ENCODE measurements at places on chromosomes 13 and 19.
A peak's percentile ranks its signal among the peaks of the same experiment; 100 is the strongest.

- no peak for DNase-seq
These were observed 76.0 kb downstream of the CAB39L start for GRCh38 chr13:49367640-49368422.

DNA sequence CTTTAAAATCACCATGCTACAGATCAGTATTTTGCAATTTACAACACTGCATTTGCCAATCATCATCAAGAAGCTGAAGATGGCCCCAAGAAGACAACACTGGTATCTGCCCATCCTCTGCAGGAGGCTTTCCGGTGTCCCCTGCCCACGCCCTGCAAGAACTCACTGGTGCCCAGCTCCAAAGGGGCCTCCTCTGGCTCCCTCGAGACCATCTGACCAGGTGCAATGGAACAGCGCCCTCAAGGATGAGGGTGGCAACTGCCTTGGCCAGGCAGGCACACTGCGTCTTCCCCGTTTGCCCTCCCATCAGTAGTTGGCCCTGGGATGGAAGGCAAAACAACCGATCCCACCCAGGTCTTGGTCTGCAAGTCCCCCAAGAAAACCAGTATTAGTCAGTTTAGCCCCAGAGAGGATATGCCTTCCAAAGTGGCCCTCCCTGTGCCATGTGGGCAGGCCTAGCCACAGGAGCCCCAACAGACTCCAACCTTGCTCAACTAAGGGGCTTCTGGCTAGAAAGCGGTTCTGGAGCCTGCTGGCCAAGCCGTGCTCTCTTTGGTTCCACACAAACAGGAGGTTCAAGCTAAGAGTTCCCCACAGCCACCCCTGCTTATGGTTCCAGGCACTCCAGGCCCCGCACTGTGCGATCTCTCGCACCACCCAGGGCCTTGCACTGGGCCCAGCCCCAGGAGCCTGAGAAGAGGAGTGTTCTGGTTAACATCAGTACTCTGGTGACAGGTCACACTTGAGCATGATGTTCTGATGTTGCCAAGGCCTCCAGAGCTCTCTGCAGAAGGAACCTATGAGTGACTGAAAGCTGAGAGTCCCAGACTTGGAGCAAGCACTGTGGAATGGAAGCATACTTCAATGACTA is 4.7 kb downstream of the PCID2 start:
- DNase-seq, result no peak

GRCh38 chr19:29278716-29279115 is 65.8 kb upstream of the UQCRFS1 start:
- no peak for DNase-seq

DNA sequence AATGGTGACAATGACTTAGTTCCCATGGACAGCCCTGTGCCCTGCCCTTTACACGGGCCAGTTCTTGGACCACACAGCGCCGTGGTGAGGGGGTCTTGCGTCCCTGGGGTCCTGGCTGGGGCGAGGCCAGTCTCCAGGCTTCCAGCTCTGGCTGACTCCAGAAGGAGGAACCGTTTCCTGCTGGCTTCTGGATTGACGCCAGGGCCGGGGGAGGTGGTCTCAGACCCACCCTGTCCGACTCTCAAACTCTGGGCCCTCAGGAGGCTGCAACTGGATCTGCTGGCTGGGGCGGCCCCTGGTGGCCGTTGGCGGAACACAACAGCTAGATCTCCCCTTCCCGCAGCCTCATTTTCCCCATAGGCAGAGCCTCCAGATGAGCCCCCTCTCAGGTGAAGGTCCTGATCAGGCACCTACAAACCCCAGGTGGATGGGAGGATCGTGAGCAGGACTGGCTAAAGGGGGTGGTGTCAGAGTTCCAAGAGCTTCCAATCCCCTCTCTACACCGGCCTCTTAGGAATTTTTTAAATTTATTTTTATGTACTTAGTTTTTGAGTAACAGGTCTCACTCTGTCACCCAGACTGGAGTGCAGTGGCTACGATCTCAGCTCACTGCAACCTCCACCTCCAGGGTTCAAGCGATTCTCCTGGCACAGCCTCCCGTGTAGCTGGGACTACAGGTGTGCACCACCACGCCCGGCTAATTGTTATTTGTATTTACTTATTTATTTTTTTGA is 8.0 kb downstream of the CCDC194 start:
- peak; percentile 42 for DNase-seq

- DNase-seq, result no peak
These were observed 9.0 kb downstream of the UGGT2 start for GRCh38 chr13:96044238-96044637.

- DNase-seq, result peak; percentile 28
These were observed 687 bp downstream of the MATK start for GRCh38 chr19:3785451-3785937.

- DNase-seq, result no peak
These were observed 67.2 kb upstream of the GPR183 start for GRCh38 chr13:99374169-99374991.

DNA sequence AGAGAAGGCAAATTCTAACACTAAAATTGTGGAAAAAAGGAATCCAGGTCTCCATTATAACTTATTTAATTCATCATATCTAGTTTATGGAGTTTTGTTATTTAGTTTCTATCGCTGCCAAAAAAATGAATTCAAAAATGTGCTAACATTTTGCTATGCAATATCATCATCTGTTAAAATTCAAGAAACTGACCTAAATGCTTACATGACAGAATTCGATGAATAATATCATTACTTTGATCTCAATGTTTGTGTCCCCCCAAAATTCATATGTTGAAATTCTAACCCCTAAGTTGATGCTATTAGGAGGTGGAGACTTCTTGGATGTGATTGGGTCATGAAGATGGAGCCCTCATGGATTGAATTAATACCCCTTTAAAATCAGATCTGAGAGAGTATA is 775.0 kb downstream of the PCDH17 start:
- no peak for DNase-seq

GRCh38 chr13:36831291-36831690 is 12.3 kb downstream of the RFXAP start:
- DNase-seq, result no peak

DNA sequence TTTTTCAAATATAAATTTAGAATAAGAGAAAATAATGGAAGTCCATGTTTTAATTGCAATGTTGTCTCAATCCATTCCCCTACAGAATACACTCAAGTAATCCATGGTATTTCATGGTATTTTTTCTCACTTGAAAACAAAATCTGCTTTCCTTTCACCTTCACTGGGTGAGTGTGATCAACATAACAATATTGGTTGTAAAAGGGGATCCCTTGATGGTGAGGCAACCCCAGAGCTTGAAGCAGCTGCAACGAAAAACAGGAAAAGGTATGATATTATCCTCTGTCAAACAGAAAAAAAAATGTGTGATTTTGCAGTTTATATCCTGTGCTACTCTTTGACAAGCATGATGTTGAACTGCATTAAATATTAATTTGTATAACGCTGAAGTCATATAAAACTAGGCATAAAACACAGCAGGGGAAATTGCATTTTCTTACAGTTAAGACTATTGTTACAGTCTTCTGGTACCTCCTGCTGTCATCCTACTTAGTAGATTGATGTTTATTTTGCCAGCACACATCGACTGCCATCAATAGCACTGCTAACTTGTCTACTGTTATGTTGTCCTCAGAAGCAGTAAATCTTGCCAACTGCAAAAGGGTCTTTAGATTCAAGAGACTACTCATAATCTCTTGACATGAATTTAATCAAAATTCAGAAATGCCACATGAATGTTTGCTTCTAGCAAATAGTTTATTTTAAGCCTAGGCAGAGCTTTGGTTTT is 373.1 kb upstream of the MIR17HG start:
- DNase-seq, result no peak

DNA sequence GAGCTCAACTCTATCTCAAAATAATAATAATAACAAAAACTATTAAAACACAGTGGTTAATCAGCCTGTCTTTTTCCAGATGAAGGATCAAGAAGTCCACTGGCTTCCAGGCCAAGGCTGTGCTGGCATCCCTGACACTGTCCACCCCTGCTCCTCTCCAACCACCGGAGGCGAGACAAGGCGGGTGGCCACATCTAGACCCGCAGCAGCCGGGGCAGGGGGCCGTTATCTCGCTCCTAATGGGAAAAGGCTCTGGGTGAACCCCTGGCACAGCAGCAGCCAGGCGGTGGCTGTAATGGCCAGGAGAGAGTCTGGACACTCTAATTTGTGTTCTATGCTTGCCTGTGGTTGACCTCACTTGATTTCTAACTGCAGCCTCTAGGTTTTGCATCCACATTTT is 158.0 kb upstream of the SOX1 start:
- no peak for DNase-seq

GRCh38 chr13:34217343-34218025 is 399.5 kb downstream of the RFC3 start:
- DNase-seq, result no peak

- DNase-seq, result no peak
These were observed 61.1 kb downstream of the ZNF431 start for GRCh38 chr19:21202865-21203494.

DNA sequence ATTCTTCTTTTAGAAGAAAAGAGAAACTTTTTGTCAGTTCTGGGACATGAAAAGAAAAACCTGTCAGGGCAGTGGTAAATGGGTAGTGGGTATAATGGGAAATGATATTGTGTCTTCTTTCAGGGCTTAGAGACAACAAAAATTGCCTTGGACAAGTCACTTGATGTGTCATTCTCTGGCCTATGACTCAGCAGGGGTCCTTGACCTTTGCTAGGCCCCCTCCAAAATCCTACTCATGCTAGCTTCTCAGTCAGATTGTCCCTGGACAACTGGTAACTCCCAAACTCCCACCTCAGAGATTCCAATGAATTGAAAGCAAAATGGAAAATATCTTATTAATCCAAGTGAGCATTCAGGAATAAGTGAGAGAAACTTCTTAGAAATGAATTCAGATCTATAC is 258.8 kb upstream of the SPRY2 start:
- DNase-seq, result no peak

DNA sequence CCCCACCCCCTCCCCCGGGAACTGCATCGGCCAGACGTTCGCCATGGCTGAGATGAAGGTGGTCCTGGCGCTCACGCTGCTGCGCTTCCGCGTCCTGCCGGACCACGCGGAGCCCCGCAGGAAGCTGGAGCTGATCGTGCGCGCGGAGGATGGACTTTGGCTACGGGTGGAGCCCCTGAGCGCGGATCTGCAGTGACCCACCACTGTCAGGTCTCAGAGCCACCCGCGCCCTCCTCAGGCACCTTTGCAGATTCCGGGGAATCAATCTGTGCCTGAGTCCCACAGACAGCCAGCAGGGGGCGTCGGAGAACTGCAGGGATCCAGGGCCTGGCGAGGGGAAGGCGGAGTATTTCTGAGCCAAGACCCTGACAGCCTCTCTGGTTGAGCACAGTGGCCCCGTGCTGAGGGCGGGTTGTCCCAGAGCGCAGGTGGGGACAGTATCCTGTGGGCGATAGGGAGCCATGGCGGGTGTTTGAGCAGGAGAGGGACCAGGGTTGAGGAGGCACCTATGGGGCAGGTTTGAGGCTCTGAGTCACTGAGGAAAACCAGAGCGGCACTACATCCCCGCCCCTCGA is 30.4 kb upstream of the CYP4F8 start:
- DNase-seq, result peak; percentile 50

DNA sequence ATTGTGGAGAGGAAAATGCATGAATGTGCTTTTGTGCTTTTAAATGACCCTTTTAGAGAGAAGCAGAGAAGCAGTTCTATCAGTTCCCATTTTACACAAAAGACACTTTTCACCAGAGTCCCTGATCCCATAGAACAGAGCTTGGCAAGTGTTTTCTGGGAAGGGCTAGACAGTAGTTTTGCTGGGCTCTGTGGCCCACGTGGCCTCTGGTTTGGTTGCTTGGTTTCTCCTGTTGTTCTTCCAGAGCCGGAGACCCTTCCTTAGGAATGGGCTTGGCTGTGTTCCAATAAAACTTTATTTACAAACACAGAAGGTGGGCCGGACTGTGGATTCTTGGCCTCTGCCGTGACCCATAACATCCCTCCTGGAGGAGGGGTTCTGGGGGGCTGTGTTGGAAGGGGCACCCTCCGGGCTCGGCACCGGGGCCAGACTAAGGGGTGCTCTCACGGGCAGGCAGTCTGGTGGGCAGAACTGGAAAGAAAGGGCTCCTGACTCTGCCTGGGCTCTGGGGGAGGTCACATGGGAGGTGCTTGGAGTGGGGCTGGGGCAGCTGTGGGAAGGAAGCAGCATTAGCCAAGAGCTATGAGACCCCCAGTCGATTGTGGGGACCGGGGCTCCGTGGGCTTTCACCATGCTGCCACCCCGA is 3.2 kb downstream of the SPPL2B start:
- DNase-seq, result no peak

DNA sequence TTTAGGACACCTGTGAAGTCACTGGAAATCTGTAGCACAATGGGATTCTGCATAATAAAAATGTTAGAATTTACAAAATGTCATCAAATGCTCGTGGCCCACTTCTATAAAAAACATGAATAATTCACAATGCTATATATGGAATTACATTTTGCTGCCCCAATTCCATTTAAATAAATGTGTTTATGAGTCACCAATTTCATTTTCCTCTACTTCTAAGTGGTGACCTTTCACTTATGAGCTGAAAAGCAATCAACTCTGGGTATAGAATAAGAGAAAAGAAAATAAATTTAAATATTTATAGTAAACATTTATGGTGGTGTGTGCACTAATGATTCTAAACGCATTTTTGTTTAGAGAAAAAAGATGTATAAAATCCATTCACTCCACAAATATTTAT is 516.7 kb upstream of the MIR17HG start:
- no peak for DNase-seq

- no peak for DNase-seq
These were observed 7.4 kb upstream of the FCGBP start for GRCh38 chr19:39941615-39942365.

DNA sequence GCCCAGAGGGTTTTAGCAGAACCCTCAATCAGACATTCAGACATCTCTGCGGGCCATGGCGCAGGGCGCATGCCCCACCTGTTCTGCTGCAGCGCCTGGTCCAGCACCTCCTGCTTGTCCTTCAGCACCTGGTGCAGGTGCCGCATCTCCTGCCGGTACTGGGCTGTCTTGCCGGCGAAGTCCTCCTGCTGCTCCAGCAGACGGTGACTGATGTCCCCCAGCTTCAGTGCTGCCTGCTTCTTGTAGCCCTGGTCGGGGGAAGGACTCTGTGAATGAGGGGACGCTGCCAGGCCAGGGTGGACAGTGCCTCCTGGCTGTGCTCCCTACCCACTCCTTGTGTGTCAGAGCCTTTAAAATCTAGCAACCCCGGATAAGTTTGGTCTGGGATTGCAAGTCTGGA is 12.2 kb upstream of the SLC7A9 start:
- no peak for DNase-seq

- DNase-seq, result peak; percentile 40
These were observed 36.0 kb upstream of the NEK3 start for GRCh38 chr13:52195401-52195837.

GRCh38 chr13:70668293-70668692 is 560.0 kb upstream of the KLHL1 start:
- no peak for DNase-seq

DNA sequence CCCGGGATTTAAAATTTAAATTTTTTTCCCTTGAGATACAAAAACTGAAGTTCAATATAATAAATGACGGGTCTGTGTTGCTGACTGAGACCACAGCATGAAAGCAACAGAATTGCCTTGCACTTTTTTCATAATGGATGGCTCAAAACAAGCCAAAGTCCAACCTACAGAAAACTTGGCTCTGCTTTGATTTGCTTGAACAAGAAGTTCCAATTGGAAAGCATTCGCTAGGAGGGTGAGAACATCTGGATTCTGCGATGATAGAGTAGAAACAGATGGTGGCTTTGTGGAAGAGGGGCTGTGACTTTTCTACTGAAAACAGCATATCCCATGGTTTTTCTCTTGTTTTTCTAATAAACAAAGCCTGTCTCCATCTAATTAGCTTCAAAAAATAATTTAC is 46.4 kb downstream of the THSD1 start:
- DNase-seq, result no peak

- peak; percentile 61 for DNase-seq
These were observed 20.7 kb downstream of the TNFSF11 start for GRCh38 chr13:42594481-42595252.
